NK-92 treated with Interleukin-12 subunit alpha and Interleukin-12 subunit beta, amount 100 ng/mL, for 24 hours (cell line): ENCODE measurements at places on chromosomes 4 and X.

- no peak for DNase-seq
Observed at GRCh38 chr4:52869196-52869595, 7.1 kb downstream of the RASL11B start.

DNA sequence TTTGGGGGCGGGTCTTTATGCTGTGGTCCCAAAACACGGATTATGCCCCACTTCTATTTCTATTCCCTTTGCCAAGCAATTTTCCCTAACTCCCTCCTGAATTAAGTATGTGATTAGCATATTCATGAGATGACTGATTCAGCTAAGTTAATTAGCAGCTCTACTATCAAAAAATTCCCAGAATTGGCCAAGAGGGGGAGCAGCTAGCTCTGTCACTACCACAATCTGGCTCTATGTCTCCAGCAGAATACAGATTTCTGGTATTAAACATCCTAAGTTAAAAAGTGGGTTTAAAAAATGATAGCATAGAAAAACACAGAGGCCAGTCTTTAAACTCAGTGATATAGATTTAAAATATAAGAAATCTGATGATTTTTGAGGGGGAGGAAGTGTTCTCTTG is 80.3 kb downstream of the GPC4 start:
- no peak for DNase-seq

DNA sequence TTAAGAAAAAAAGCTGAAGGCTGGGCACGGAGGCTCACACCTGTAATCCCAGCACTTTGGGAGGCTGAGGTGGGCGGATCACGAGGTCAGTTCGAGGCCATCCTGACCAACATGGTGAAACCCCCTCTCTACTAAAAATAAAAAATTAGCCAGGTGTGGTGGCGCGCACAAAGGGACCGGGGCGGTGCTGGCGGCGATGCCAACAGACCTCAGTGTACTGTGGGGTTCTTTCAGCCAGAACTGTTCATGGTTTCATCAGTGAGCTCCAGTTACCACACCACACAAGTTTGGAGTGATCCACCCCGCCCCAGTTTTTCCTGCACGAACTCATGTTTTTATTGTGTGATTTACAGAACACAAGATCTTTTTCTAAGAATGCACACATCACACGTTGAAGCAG is 21.2 kb upstream of the IRAK1 start:
- no peak for DNase-seq

DNA sequence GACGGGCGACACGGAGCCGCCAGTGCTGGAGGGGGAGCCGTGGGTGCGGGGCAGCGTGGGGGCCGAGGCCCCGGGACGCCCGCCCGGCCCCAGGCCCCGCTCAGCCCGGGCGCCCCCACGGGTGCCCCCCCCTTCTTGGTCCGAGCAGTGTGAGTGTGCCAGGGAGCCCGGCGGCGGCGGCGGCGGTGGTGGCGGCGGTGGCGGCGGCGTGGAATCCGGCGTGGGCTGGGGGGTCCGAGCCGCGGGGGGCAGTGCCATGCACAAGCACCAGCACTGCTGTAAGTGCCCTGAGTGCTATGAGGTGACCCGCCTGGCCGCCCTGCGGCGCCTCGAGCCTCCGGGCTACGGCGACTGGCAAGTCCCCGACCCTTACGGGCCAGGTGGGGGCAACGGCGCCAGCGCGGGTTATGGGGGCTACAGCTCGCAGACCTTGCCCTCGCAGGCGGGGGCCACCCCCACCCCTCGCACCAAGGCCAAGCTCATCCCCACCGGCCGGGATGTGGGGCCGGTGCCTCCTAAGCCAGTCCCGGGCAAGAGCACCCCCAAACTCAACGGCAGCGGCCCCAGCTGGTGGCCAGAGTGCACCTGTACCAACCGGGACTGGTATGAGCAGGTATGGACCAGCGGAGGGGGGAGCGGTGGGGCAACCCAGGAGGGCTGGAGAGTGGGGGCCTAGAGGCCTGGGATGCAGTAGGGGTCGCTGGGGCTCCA is 466 bp downstream of the DLG3 start:
- DNase-seq: no peak

DNA sequence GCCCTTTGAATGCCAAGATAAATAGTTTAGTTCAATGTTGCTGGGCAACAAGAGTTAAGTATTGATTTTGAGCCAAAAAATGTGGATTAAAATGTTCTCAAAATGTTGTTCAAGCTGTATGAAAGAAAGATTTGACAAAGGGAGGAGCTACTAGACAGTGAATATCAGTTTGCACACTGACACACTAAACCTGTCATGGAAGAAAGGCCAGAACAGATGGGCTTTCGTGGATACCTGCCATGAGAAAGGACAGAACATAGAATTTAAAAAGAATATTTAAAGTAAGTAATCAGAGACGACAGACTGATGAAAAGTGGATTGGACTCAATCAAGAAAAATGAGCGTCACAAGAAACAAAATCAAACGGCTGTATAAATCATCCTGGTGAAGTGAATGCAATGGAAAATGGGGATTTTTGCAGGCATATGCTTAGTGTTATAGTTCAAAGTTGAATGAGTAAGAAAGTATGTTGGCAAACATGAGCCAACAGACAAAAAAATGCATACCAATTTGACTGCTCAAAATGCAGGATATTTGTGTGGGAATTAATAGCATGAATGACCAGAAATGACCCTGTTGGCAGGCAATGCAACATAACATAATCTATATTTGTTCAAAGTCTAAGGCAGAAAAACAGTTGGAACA is 7.4 kb downstream of the PCDH18 start:
- DNase-seq: no peak

DNA sequence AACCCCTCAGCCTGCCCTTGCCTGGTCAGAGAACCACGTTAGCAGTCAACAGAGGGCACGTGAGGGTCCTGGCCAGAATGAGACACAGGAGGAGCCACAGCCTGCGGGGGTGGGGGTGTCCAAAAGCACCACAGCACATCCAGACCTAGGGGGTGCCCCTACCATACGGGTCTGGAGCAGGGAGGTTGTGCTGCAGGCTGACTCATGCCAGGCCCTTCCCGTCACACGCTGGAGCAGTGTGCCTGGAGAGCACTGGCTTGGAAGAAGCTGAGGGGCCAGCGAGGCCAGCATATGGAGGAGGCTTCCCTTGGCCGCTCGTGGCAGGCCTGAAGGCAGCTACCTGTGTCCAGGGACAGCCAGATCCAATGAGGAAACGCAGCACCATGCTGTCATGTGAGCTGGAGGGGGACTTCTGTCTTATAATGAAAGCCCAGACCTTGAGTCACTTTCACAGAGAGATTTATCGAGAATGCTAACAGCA is 1.5 kb upstream of the IRAK1 start:
- no peak for DNase-seq

DNA sequence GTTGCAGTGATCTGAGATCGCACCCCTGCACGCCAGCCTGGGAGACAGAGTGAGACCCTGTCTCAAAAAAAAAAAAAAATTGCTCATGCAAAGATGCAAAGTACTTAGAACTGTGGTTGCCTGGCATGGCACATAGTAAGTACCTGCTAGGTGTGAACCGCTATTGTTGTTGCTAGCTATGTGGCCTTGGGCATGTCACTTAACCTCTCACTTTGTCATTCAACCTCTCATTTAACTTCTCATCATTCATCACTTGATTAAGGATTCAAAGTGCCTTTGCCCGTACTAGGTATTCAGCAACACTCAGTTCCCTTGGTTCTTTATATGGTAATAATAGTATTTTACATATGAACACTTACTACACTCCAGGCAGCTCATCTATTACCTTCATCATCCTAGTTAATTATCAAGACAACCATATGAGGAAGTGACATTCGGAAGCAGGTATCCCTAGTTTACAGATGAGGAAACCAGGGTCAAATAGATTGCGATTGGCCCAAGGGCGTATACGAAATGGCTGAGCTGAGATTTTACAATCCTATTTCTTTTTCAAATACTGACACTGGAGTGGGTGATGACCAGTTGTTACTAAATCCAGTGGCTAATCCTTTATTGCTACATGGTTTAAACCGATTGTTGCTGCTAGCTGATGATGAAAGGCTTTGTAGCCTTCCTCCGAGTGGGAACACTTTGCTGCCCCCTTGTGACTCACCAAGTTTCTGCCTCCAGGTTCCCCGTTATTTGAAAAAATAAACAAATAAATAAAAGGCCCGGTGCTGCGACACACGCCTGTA is 28.8 kb upstream of the SOWAHD start:
- DNase-seq: no peak

- DNase-seq: no peak
Observed at GRCh38 chr4:8841678-8842268, 29.9 kb downstream of the HMX1 start.

DNA sequence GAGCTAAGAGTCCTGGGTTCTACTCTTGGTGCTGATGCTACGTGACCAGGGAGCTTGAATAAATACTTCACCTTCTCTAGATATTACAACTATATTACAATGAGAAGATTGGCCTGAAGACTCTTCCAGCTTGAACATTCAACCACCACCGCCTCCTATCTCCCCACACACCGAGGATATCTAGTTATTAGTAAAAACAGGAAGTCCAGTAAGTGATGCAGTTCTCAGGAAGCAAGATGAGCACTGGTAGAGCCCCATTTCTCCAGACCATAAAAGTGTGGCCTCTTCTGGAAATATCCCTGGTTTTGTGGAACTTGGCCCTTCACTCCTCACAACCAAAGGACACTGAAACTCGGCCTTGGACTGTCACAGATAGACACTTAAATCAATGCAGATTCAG is 18.5 kb downstream of the PJA1 start:
- no peak for DNase-seq

- DNase-seq: no peak
Observed at GRCh38 chr4:63211776-63212479, 1197.3 kb downstream of the TECRL start.

DNA sequence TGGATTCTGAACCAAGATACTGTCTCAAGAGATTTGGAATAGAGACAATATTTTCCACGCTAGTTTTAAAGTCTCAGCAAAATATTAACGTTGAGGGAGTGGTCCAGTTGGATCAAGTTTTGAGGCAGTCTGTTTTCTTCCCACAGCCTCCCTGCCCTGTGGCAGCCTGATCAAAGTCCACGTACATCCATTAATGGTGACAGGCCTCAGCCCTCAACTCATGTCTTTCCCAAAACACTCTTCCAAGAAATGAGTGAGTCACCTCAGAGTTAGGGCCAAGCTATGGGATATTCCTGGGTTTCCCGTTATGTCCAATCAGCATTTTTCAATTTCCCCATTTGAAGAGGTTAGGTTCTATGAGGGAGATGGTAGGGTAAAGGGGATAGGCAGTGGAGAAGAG is 28.5 kb downstream of the EGFL6 start:
- no peak for DNase-seq

GRCh38 chrX:144801786-144802185 is 445.5 kb upstream of the SPANXN1 start:
- no peak for DNase-seq

- DNase-seq: no peak
Observed at GRCh38 chr4:157727163-157727562, 445.7 kb downstream of the GASK1B start.

GRCh38 chr4:158771776-158772175 is 3.0 kb downstream of the FNIP2 start:
- no peak for DNase-seq

- no peak for DNase-seq
Observed at GRCh38 chr4:98951710-98952109, 22.8 kb upstream of the EIF4E start.

- DNase-seq: no peak
Observed at GRCh38 chrX:43313035-43313434, 343.1 kb upstream of the MAOA start.

DNA sequence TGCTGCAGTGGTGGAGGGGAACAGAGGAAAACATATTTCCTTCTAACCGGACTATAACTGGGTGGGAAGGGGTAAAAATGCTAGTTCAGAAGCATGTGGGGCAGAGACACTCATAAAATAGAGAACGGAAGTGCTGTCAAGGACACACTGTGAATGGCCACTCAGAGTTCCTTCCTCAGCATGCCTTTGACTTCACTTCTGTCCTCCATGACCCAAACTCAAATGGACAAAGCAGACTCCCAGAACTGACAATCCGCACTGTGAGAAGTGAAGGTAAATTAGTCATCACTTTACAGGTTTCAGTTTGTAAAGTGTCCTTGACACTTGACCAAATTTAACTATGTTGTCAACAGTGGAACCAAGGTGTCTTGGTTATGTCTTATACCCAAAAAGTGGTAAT is 30.2 kb upstream of the ELF2 start:
- DNase-seq: no peak

GRCh38 chr4:172998527-172999469 is 169.8 kb upstream of the GALNT7 start:
- DNase-seq: no peak

GRCh38 chr4:68463796-68464195 is 16.5 kb downstream of the TMPRSS11E start:
- no peak for DNase-seq

DNA sequence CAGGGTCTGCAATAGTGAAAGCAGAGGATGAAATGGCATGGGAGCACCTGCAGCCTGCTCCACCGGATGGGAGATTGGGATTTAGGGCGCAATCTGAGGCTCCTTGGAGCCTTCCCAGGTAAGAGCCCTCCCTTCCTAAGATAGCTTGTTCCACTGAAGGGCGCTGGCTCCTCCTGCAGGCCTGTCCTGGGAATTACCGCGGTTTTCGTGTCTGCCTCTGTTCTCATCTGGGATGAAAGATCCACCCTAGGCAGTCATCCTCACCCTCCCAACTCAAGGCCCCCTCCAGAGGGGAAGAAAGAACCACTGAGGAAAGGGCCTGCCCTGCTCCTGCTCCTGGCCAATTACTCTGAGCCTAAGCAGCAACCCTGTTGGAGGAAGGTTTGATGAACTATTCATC is 547.5 kb downstream of the SMARCA1 start:
- peak; percentile 0 for DNase-seq

GRCh38 chr4:20311856-20312255 is 60.2 kb downstream of the SLIT2 start:
- DNase-seq: no peak

DNA sequence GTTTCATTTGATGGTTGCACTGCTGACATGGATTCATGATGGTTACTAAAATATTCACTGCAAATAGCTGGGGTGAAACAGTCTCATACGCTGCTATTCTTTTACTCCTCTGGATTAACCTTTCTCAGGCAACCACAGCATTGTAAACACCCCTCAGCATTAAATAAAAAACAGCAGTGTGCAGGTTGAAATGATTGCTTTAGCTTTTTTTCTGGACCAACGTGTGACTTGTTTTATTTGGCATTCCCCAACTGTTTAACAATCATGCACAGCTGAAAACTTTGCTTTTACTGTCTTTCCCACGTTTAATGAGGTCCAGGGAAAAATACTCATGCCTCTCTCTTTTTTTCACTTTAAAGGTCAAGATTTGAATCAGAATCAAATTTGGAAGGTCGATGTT is 490.8 kb downstream of the RAPGEF2 start:
- DNase-seq: no peak

GRCh38 chr4:154189346-154189745 is 302.3 kb downstream of the DCHS2 start:
- DNase-seq: no peak
